Peyer's patch (tissue), 4 donors: ENCODE measurements at places on chromosomes 5 and 9. TPM values are rescaled to one million over a fixed set of nuclear protein-coding genes. Genes with fewer than 3 reads are reported as not detected.

DPYSL3 gene
- total RNA-seq = 28.2 TPM

DNA sequence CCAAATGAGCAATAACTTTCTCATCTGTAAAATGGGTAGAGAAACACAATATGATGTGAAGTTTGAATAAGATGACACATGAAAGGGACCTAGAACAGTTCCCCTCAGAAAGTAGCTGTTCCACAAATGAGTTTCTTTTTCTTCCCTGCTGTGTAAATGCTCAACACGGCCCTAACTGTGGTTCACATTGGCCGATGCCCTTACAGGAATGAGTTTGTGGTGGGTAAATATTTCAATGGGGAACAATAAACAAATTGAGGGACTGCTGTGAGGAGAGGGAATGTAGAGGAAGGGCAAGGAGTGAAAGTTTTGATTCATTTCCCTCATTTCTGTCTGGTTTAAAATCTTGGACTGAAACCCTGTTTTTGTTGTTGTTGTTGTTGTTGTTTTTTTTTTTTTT lies 12.8 kb downstream of the C6 start:
- H3K27me3 ChIP-seq = no peaks in the 10 kb centered on the region
- H3K4me1 ChIP-seq = no peaks in the 10 kb centered on the region
- H3K36me3 ChIP-seq = no peaks in the 10 kb centered on the region
- H3K4me3 ChIP-seq = no peak overlapping the region

DNA sequence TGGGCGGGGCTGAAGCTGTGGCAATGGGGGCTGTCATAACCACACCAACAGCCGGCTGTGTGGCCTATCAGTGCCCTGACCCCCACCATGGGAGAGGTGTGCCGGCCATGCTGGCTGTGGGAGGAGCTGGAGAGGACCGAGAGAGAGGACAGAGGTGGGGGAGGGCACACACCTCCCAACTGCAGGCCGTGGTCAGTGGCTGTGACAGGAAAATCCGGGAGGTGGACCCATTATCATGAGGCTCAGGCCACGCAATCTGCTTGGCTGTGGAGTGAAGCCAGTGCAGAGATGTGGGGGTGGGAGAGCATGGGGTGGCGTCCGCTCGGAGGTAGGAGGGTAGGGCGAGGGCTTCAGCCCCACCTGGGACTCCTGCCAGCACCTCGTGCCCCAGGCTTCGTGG lies 136.1 kb downstream of the RXRA start:
- no peaks in the 10 kb centered on the region for H3K27me3 ChIP-seq
- H3K36me3 ChIP-seq = no peaks in the 10 kb centered on the region
- peaks cover 3% of the 10 kb centered on the region for H3K4me1 ChIP-seq
- DNase-seq = no peak
- no peak overlapping the region for H3K4me3 ChIP-seq
- H3K27ac ChIP-seq = no peak overlapping the region

DNM1 gene
- total RNA-seq = 54.6 TPM

DNA sequence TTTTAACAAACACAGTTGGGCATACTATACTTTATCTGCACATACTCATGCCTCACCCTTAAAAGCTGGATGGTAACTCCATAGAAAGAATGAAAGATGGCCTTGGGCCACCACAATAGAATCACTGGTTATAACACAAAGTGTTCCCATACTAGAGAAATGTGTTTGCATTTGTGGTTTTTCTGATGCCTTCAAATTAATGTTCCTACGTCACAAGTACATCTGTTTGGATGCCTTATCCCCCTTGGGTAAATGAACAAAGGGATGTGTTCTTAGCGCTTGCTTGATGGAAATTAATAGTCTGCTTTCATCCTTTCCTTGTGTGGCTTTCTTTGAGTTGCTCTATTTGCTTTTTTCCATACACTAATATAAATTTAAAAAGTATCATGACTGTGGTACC lies 291.1 kb upstream of the PDE4D start:
- no peak overlapping the region for H3K27ac ChIP-seq
- no peaks in the 10 kb centered on the region for H3K27me3 ChIP-seq
- no peaks in the 10 kb centered on the region for H3K4me1 ChIP-seq
- no peak for DNase-seq
- no peaks in the 10 kb centered on the region for H3K36me3 ChIP-seq

DNA sequence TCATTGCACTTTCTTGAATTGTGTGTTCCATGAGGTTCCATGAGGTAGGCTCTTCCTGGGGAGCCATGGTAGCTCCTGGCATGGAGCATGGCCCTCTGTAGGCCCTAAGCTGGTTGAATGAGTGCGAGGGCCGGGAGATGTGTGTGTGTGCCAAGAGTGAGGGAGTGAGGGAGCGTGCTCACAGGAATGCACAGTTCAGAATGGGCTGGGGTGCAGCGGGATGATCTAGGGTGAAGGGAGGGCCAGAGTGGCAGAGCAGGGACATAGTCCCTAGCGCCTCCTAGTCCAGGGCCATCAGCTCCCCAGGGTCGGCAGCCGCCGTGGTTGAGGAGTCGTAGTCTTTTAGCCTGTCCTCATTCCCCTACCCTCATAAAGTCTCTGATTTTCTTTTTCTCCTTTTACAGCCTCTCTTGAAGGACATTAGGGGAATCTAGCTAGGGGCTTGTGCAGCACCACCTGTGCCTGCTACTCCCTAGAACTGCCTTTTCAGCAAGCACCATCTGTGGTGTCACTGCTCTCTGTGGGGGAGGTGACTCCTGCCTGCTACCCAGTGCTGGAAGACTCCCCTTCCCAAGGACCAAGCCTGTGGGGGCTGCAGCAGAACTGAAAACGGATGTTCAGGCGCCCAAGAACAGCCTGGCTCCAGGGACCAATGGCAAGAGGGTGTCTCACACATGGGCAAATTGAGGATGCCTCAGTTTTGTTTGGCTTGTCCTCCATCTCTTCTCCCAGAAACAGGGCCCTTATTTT lies 65.3 kb upstream of the PPARGC1B start:
- H3K27ac ChIP-seq = no peak overlapping the region
- H3K4me3 ChIP-seq = no peak overlapping the region
- no peaks in the 10 kb centered on the region for H3K4me1 ChIP-seq
- DNase-seq = no peak
- H3K27me3 ChIP-seq = no peaks in the 10 kb centered on the region

- H3K27me3 ChIP-seq = no peaks in the 10 kb centered on the region
- no peaks in the 10 kb centered on the region for H3K36me3 ChIP-seq
- no peaks in the 10 kb centered on the region for H3K4me1 ChIP-seq
- H3K27ac ChIP-seq = no peak overlapping the region
- H3K4me3 ChIP-seq = no peak overlapping the region
These were observed 57.0 kb downstream of the ECPAS start for GRCh38 chr9:111427186-111427585.

- no peaks in the 10 kb centered on the region for H3K27me3 ChIP-seq
- peak within 1 kb of the TSS; percentile 90 for H3K4me3 ChIP-seq
- DNase-seq = peak; percentile 79
- peak within 1 kb of the TSS; percentile 94 for H3K27ac ChIP-seq
These were observed at the start of gene HOMER1 for GRCh38 chr5:79513704-79514390. Gene HOMER1 (minus strand): TSS chr5:79514134. CDS start chr5:79512774, 1,360 bp downstream.

PRRC2B gene
- total RNA-seq = 158 TPM

- H3K36me3 ChIP-seq = no peaks in the 10 kb centered on the region
- H3K4me3 ChIP-seq = no peak overlapping the region
- no peaks in the 10 kb centered on the region for H3K27me3 ChIP-seq
- H3K27ac ChIP-seq = no peak overlapping the region
These were observed 43.4 kb downstream of the IRF1 start for GRCh38 chr5:132447196-132447595.

PNPLA7 gene
- 48.6 TPM for total RNA-seq

DNA sequence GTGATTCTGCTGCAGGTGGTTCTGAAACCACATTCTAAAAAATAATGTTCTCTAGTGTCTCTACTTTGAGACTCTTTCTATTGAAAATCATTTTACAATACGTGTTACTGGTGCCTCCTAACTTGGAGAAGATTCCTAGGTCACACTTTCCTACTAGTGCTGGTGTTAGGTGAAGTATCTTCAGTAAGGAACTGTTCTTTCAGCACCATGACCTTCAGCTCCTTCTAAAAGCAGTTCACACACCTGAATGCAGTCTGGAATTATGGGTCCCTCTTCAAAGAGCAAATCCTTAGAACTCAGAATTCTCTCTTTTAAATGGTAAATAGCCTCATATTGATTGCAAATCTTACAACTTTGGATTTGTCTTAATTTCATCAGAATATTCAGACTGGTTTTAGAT lies 10.6 kb upstream of the DPYSL3 start:
- DNase-seq = no peak
- no peaks in the 10 kb centered on the region for H3K36me3 ChIP-seq
- no peaks in the 10 kb centered on the region for H3K4me1 ChIP-seq
- H3K4me3 ChIP-seq = no peak overlapping the region
- H3K27me3 ChIP-seq = no peaks in the 10 kb centered on the region

OTULINL gene
- 25.6 TPM for total RNA-seq

GRCh38 chr5:3862906-3863305 lies 267.3 kb downstream of the IRX1 start:
- no peak for DNase-seq
- H3K27me3 ChIP-seq = no peaks in the 10 kb centered on the region
- no peak overlapping the region for H3K27ac ChIP-seq
- no peak overlapping the region for H3K4me3 ChIP-seq
- H3K36me3 ChIP-seq = no peaks in the 10 kb centered on the region
- H3K4me1 ChIP-seq = no peaks in the 10 kb centered on the region

GRCh38 chr9:12425878-12426864 lies 267.0 kb upstream of the TYRP1 start:
- H3K27ac ChIP-seq = no peak overlapping the region
- H3K27me3 ChIP-seq = no peaks in the 10 kb centered on the region
- DNase-seq = no peak
- H3K4me1 ChIP-seq = no peaks in the 10 kb centered on the region
- H3K36me3 ChIP-seq = no peaks in the 10 kb centered on the region

DNA sequence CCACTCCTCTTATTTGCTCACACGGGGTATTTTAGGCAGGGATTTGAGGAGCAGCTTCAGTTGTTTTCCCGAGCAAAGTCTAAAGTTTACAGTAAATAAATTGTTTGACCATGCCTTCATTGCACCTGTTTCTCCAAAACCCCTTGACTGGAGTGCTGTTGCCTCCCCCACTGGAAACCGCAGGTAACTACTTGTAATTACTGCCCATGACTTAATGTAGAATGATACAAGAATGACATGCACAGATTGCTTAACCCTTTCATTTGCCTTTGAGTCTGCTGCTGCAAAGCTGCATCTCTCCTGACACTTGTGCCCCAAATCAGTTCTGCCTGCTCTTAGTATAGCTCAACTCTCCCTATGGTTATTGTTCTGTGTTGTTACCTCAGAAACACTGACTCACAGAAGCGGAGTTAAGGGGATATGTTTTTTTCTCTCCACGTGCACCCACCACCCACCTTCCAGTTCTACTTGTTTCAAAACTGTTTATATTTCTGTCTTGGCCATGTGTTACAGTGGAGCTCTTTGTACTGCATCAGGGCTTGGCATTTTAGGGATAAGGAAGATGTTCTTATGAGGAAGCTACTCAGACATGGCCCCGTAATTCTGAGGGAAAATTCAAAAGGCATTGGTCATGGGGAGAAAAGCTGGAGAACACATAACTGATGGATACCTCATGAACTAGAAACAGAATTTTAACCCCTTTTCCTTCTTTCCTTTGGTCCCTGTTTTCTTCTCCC lies 2.3 kb downstream of the ADRB2 start:
- no peaks in the 10 kb centered on the region for H3K36me3 ChIP-seq
- peak overlapping the region; percentile 57 for H3K4me3 ChIP-seq
- no peak overlapping the region for H3K27ac ChIP-seq
- H3K4me1 ChIP-seq = peaks cover 14% of the 10 kb centered on the region
- no peak for DNase-seq
- no peaks in the 10 kb centered on the region for H3K27me3 ChIP-seq

LAMC3 gene
- 3.9 TPM for total RNA-seq

DNA sequence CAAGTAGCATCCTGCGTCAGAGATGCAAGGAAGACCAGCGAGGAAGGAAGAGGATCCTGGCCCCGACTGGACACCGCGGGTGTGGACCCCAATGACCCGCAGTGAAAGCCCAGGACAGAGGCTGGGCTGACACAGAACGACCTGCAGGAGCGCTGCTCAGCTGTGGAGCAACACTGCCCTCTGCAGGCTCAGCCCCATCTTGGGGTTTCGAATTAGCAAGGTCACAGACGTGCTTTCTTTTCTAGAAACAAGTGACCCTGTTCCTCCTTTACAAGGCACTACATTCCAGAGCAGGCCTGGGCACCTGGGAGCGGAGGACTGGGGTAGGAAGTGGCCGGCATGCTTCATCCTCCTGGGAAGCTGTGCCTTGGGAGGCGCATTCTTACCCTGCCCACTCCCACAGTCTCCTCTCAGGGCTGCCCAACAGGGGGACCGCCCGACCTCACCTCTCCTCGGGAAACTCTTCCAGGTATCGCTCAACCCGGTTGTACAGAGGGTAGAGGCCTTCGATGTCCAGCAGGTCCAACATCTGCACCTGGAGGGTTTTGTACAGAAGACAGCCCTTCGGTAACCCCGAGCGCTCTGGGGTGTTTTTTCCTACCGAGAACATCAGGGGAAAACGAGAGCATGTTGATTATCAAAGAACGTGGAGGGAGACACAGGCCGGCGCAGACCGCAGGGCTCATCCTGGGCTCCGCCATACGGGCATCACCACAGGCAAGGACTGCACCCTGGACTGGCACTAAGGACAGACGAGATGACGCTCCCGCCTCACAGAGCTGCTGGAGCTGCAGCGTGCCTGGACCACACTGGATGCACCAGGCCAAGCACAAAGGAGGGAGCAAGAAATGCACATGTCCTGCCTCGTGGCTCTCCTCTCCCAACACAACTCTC lies 35.0 kb downstream of the IPPK start:
- no peak overlapping the region for H3K27ac ChIP-seq
- H3K4me1 ChIP-seq = no peaks in the 10 kb centered on the region
- peak; percentile 84 for DNase-seq
- H3K4me3 ChIP-seq = no peak overlapping the region
- H3K36me3 ChIP-seq = no peaks in the 10 kb centered on the region
- no peaks in the 10 kb centered on the region for H3K27me3 ChIP-seq

DNA sequence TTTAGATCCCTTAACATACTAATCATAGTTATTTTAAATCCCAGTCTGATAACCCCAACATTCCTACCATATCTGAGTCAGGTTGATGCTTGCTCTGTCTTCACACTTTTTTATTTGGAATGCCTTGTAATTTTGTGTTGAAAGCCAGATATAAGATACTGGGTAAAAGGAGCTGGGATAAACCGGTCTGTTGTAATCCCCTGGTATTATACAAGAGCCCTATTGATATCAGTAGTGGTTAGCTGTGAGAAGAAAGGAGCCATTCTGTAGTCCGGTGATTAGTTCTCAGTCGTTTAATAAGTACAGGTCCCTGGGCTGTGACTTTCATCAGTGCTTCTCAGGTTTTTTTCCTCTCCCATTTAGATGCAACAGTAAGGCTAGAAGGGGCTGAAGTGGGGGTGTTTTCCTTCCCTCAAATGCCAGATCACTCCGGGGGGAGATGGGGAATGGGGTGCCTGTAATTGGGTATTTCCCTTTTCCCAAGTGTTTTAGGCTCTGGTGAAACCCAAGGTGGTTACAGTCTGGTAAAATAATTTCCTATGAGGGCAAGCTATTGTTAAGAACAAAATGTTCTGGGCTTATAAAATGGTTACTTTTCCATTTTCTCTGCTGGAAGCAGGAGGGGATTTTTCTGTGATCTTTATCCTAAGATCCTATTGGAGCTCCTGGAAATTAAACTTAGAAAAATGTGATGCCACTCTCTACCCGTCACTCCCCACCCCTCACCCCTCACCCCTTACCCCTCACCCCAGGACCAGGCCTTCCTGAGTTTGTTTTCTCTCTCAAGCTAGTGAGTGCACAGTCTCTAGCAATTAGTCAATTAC lies 72.7 kb downstream of the KCNN2 start:
- no peaks in the 10 kb centered on the region for H3K27me3 ChIP-seq
- H3K4me1 ChIP-seq = no peaks in the 10 kb centered on the region
- no peak overlapping the region for H3K4me3 ChIP-seq
- H3K27ac ChIP-seq = no peak overlapping the region

GRCh38 chr9:113682297-113682771 lies 193.8 kb upstream of the ZNF618 start:
- H3K4me3 ChIP-seq = no peak overlapping the region
- peak; percentile 83 for DNase-seq
- no peaks in the 10 kb centered on the region for H3K4me1 ChIP-seq
- no peaks in the 10 kb centered on the region for H3K36me3 ChIP-seq
